ENCODE measurements at places on chromosomes 1 and 21. TPM values are rescaled to one million over a fixed set of nuclear protein-coding genes. Genes with fewer than 3 reads are reported as not detected.

Gene GUCA2A
- not detected for total RNA-seq

DNA sequence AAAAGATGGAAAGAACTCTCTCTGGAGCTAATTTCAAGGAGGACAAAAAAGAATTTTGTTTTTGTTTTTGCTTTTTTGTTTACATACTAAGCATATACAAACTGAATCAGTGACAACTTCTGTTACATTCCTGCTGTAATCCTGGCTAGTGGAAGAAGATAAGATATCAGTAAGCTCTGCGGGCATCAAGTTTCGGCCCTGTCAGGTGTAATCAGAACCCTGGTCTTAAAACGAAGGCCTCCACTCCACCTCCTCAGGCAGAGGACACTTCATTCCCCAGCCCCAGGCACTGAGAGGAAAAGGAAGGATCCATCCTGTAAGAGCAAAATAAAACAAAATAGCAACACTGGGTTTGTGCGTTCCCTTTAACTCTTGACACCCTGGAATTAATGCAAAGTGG is 88.9 kb upstream of the ARHGAP29 start:
- DNase-seq = no peak

GRCh38 chr21:36767096-36767495 is 68.2 kb downstream of the SIM2 start:
- no peak for DNase-seq

Gene KLHDC7A
- total RNA-seq = 0.08 TPM

GRCh38 chr1:33363021-33363420 is 42.1 kb upstream of the A3GALT2 start:
- no peak for DNase-seq

GRCh38 chr21:46605767-46606426 is 1.0 kb upstream of the S100B start:
- no peak for DNase-seq

Gene ALX3
- 0.79 TPM for total RNA-seq

DNA sequence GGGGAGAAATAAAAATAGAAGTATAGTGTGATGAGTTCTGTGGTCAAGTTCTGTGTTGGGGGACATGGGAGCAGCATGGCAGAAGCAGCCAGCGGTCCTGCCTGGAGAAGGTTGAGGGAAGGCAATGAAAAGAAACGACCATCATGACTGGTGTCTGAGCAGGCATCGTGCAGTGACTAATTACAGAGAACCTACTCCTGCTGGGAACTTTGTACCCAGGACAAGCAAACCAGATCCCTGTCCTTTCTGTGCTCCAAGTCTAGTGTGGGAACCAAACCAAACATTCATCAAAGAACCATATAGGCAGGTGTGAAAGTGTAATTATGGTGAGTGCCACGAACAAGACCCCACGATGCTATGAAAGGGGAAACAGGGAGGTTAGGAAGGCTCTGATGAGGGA is 25.8 kb downstream of the KIAA0040 start:
- DNase-seq = no peak

Gene SLFNL1
- 23.4 TPM for total RNA-seq

Gene ACKR1
- 16.6 TPM for total RNA-seq

DNA sequence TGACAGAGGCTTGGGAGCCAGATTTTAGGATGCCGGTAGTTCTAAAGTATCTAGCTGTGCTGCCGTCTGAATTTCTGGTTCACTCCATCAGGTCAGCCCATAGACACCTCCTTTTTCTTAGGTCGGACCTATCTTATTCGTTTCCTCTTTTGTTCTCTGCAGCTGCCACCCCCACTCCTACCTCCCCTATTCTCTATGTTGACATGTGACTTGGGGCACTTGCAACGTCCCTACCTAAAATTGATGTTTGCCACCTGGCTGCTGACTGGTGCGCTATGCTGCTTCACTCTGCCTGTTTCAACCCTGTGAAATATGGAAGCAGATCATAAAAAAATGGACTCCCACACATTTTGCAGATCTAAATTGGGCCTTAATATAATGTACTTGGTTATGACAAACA is 55.3 kb downstream of the PBX1 start:
- DNase-seq = no peak

DNA sequence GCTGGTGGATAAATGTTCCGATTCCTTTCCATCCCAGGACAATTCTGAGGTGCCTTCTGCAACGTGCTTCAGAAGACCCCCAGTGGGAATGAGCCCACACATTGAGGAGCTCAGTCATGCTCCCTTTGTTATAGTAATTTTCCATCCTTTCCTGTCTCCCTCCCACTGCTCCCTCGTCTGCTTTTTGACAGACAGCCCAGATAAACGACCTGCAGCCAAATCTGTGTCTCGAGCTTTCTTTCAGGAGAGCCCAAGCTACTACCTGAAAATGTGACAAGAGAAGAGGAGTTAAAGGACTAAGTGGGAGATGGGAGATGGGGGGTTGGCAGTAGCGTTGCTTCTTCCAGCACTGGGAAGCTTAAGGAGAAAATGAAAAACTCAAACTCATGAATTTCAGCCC is 65.9 kb upstream of the LRRN2 start:
- DNase-seq = no peak

DNA sequence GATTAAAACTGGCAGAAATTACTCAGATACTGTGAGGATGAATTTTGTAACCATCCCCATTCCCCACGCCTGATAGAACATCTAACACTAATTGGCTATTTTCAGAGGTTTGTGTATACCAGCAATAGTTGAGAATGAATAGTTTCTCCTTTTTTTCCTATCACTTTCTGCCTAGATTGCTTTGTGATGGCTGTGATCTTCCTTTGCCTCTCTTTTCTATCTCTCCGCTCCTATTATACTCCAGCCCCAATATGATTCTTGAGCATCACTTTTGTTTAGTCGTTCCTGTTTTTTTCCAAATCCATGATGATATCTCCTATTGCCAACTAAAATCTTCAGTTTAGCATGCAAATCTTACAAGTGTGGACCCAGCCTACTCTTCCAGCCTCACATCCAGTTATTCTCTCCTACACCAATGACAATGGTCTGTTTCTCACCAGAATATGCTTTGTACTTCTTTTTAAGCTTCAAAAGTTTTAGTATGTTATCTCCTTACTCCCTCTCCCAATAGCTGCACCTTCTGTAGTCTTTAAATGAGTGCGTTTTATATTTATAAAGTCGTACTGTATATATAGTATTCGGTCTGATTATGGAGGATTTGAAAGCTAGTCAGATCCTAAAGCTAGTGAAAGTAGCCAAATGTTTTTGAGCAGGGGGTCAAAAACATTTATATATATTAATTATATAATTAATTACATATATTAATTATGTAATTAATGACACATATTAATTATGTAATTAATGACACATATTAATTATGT is 25.2 kb downstream of the MAGI3 start:
- no peak for DNase-seq

GRCh38 chr1:163163163-163163562 is 39.6 kb downstream of the RGS5 start:
- no peak for DNase-seq

DNA sequence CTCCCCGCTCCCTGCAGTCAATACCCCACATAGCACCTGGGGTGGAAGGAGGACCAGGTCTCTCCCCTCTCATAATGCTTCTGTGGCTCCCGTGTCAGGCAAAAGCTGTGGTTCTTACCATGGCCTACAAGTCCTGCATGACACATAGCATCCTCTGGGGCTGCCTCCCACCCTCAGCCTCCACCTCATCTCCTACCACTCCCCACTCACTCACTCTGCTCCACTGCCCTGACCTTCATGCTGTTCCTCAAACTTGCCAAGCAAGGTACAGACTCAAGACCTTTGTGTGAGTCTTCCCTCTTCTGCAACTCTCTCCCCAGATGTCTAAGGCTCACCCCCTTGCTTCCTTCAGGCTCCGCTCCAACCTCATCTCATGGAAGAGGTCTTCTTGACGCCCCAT is 28.0 kb upstream of the VANGL1 start:
- DNase-seq = no peak

Gene FCRL4
- total RNA-seq = 0.08 TPM

- no peak for DNase-seq
These were observed 59.5 kb downstream of the RHOU start for GRCh38 chr1:228794810-228795209.

DNA sequence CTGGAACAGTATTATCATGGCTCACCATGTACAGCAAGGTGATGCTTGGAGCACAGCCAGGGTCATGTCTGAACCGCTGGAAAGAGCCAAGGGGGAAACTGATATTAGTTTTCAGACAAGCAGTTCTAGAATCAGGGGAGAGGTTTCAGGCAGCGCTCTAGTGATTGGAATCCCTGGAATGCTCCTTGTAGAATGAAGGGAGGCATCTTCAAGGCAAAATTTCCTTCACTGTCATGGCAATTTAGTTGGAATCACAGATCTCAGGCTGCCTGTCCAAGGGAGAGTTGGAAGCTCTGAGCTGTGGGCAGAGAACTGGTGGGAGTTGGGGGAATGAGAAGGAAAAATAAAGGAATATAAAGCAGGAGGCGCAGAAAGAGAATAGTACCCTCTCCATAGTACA is 737.1 kb downstream of the PTPRU start:
- no peak for DNase-seq

- peak; percentile 65 for DNase-seq
These were observed 45.3 kb downstream of the ZSCAN20 start for GRCh38 chr1:33517596-33518250.

DNA sequence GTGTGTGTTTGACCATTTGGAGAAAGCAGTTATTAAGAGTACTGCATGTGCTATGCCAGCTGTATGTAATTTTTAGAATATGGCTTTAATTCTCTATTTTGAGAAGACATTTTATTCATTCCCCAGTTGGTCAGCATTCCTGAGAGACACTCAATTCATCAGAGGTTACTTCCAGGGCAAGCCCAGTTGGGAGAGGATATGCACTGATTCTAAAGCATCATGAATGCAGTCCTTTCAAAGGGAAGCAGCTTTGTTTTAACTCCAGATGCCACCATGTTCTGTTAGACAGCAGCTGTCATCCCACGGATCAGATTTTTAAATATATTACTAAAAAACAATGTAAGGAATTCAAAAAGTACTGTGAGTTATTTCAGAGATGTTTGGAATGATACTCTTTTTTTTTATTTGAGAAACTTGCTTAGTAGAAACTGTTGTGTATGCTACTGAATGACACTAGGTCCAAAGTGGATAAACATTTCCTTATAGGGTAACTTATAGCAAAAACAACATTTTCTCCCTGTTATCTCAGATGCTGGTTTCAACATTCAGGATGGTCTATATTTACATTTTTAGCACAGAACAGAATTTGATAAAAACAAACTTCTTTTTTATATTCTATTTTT is 149.5 kb upstream of the B3GALT2 start:
- no peak for DNase-seq

Gene LRRIQ3
- 12.6 TPM for total RNA-seq

Gene ZNF683
- total RNA-seq = 63.9 TPM

GRCh38 chr1:147626291-147626690 is 44.0 kb downstream of the ACP6 start:
- DNase-seq = no peak

GRCh38 chr1:238457610-238458009 is 566.9 kb upstream of the ZP4 start:
- no peak for DNase-seq

DNA sequence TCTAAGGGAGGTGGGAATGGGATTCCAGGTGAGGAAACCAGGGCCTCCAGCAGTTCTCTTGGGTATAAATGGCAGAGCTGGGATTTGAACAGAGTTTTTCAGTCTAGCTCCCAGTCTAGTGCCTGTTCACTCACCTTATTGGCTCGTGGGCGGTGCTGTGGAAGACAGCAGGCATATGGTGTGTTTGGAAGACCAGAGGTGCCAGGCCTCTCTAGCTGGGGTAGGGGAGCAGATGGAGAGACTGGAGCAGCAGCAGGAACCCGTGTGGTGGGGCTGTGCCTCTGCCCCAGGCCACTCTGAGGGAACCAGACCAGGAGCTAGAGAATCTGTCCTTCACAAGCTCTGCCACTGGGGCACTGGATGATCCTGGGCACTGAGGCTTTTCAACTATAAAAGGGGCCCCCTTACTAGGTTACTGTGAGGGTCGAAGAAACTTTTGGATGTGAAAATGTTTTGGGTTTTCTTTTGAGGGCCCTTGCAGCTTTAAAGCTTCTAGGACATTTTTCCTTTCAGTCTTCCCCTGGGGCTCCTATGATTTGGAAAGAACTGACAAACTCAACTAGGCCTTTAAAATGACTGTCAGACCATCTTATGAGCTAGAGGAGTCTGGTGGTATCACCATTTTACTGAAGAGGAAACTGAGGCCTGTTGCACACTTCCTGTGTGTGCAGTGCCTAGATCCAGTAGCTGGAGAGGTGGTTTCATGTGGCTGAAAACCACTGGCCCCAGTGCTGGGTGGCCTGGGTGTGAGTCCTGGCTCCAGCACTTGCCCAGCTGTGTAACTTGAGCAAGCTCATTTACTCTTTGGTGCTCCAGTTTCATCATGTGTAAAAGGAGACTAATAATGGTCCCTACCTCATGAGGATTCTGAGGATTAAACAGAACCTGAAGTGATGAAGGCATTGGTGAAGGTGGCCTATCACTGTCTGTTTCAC is 6.1 kb downstream of the DMRTB1 start:
- DNase-seq = no peak

GRCh38 chr1:185406006-185406690 is 89.1 kb upstream of the IVNS1ABP start:
- no peak for DNase-seq

Gene C1orf50
- 9.4 TPM for total RNA-seq

GRCh38 chr1:106620521-106620954 is 435.9 kb upstream of the PRMT6 start:
- DNase-seq = no peak

DNA sequence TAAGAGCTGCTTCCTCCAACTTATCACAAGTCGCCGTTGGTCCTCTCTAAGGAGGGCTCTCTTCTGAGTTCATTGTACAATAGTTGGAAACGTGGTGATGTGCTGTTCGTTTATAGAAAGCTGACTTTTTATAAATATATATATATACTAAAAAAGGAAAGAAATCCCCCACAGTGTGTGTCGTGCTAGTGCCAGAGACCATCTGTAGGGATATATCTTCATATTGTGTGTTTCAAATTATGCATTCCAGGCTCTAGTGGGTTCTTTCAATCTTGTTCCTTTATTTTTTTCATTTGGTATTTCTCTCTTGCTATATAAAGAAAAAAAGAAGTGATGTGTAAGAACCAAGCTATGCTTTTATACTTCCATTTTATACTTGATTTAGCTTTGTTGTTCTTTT is 111.8 kb downstream of the TAS1R2 start:
- DNase-seq = no peak

DNA sequence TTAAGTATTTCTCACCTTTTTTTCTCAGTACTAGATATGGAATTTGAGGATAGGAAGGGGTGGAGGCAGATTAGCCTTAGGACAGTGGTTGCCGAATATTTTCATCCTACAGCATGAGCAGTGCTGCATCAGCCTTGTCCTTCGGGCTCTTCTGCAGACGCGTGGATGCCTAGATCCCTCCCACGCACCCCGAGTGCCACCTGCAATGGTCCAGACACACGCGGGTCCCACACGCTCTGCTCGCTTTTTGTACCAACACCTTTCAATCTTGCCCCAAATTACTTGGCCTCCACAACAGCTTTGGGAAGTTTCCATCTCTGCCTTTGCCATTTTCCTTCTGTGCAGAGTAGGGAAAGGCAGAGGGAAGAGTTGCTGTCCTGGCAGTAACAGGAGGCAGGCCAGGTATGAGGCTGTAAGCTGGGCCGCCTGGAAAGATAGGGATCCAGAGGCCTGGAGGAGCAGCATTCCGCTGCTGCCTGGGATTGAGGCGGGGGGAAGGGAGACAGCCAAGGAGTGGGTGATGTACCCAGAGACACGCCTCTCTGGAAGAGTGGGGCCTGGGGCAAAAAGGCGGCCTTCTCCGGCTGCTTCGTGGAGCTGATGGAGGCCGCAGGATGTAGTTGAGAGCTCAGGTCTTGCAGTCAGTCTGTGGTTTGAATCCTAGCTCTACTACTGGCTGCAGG is 467.7 kb downstream of the KIF26B start:
- no peak for DNase-seq

- no peak for DNase-seq
These were observed 259.5 kb upstream of the CHRM3 start for GRCh38 chr1:239126884-239127283.

GRCh38 chr1:87151500-87152421 is 176.9 kb upstream of the LMO4 start:
- DNase-seq = peak; percentile 77
